ENCODE measurements at places on chromosomes 2 and 18.
A peak's percentile ranks its signal among the peaks of the same experiment; 100 is the strongest.

DNA sequence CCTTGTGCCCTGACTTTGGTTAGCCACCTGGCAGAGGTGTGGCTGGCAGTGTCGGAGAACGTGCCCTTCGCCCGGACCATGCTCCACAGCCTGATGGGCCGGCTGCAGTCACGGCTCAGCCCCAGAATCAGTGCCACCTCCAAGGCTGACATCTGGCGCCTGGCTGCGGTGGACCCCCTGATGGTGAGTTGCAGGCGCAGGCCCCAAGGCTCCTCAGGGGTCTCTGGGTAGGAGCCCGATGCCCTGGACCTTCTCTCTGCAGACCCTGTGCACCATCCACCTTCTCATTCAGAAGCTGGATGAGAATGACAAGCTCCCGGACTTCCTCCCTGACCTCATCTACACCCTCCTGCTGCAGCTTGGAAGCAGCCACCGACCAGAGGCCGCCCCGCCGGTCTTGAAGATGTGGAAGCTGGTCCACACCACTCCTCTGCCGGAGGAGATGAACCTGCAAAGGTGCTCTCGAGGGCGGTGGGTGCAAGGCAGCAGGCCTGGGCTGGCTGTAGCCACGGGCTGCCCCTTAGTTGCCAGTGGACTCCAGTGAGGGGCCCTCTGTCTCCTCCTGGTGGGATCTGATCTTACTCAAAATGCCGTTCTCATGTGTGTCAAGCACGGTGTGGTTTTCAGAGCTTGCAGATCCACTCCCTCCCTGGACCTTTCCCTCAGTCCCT is 32.1 kb downstream of the HJURP start:
- DNase-seq: no peak

- DNase-seq: no peak
Observed at GRCh38 chr2:3480352-3481010, 38.9 kb downstream of the ADI1 start.

GRCh38 chr2:122032264-122032645 is 276.8 kb downstream of the TSN start:
- DNase-seq: no peak

- DNase-seq: peak; percentile 93
Observed at GRCh38 chr2:172088245-172089004, 3.1 kb downstream of the DLX1 start.

DNA sequence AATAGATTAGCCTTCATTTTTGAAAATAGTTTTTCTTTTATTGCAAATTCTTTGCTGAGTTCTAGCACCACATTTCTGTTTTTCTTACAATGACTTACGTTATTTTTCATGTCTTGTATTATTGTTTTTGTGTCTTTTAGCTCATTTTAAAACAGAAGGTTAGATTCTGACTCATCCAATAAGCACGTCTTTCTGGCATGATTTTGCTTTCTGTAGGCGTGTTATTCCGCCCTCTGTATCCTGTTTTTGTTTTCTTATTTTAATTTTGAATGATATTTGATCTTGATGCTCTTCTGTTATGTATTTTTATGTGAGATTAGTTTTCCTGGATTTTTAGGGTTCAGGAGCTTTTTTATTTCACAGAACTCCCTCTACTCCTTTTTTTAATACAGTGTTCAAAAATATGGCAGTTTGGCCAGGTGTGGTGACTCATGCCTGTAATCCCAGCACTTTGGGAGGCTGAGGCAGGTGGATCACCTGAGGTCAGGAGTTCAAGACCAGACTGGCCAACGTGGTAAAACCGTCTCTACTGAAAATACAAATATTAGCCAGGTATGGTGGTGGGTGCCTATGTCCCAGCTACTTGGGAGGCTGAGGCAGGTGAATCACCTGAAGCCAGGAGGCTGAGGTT is 145.0 kb downstream of the CLIP4 start:
- DNase-seq: peak; percentile 25

DNA sequence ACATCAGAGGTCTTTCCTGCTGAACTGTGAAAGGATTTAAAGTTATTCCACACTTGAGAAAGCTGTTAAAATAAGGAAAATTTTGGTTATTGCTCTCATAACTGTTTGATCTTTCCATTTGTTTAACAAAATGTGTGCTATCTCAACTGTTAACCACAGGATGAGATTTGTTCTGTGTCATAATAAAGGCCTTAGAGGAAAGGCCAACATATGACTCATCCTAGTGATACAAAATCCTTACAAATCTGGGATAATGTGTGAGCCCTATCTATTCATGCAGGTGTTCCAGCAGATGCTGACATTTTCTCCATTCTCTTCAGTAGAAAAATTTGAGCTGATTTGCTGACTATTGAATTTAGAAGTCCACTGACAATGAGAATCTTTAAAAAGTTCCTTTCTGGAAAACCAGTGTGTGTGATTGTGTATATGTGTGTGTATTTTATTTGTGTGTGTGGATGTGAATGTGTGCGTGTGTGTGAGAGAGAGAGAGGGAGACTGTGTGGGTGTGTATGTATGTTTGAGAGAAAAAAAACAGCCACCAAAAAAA is 1111.9 kb upstream of the GYPC start:
- no peak for DNase-seq

DNA sequence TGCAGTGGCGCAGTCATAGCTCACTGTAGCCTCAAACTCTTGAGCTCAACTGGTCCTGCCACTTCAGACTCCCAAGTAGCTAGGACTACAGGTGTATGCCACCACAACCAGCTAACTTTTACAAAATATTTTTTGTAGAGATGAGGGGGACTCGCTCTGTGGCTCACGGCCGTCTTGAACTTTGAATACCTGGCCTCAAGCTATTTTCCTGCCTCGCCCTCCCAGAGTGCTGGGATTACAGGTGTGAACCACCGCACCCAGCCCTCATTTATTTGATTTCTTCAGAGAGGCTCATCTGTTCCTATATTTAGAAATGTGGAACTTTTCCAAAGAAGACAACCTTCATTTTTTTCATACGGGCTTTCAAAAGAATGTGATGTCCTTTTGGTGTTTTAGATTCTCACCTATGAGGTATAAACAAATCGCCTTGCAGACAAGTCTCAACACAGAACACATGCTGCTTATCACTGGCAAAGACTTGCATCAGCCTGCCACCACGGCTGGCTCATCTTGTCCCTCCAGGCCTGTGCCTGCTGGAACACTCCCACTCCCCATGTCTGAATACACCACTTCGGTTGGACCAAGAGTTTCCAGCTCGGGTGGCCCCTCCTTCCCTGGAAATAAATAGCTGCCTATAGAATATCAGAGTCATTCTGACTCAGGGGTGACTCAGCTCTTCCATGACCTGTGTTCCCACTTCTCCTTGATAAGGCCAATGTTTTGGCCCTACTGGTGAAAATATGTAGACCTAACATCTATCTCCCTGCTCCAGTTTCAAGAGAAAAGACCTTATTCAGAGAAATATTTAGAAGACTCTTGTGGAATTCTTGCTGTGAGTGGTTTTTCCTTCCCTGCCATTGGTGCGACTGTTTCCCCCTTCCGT is 202.6 kb downstream of the TGIF1 start:
- DNase-seq: peak; percentile 96

- DNase-seq: no peak
Observed at GRCh38 chr18:49070552-49070951, 119.8 kb upstream of the SMAD7 start.

GRCh38 chr18:15165048-15165447 is 417.1 kb downstream of the ANKRD30B start:
- DNase-seq: no peak

DNA sequence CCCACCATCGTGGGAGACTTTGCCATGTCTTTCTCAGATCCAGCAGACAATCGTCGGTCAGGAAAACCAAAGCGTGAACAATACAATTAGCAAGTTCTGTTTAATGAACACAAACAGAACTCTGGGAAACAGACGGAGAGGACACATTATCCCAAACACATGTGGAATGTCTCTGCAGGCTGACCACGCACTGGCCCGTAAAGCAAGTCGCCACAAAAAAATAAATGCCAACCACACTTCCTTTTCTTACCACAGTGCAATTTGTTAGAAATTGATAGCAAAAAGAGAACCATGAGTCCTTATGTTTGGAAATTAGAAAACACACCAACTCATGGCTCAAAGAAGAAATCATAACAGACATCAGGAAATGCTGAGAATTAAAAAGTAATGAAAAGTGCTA is 210.9 kb downstream of the TWIST2 start:
- peak; percentile 53 for DNase-seq

DNA sequence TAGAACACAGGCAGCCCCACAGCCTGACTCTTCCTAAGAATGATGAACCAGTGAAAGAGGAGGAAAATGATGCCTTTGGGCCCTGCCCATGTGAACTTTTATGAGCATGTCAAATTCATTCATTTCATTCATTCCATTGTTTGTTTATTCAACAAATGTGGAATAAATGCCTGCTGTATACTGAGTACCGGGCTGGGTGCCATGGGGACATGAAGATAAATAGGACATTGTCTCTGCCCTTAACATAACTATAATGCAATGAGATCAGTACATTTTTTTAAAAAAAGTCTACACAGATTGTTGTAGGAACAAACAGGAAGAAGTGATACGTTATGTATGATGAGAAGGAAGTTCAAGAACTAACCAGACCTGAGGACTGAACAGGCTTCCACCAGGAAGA is 14.7 kb downstream of the MREG start:
- DNase-seq: no peak

- no peak for DNase-seq
Observed at GRCh38 chr2:219713110-219713509, 85.7 kb downstream of the SLC4A3 start.

GRCh38 chr2:12270876-12271588 is 445.7 kb upstream of the TRIB2 start:
- no peak for DNase-seq

DNA sequence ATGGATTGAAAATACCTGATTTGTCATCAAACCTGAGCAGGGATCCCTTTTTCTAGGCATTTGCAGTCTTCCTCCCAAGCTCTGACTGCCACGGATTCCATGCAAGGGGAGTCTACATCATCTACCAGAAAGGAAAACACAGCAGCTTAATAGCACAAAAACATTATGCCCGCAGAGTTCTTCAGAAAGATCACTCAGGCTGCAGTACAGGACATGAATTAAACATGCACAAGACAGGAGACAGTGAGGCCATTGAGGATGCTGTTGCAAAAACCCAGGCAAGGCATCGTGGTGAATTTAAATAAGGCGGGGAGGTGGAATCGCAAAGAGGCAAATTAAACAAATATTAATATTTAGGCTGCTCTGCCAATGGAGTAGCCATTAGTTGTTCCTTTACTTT is 88.5 kb downstream of the MRPS9 start:
- DNase-seq: no peak

GRCh38 chr2:239052798-239053665 is 205.1 kb downstream of the TWIST2 start:
- DNase-seq: no peak

- peak; percentile 72 for DNase-seq
Observed at GRCh38 chr2:73640511-73640911, 1.7 kb downstream of the NAT8 start.

GRCh38 chr2:133760376-133760775 is 192.1 kb upstream of the NCKAP5 start:
- DNase-seq: no peak

DNA sequence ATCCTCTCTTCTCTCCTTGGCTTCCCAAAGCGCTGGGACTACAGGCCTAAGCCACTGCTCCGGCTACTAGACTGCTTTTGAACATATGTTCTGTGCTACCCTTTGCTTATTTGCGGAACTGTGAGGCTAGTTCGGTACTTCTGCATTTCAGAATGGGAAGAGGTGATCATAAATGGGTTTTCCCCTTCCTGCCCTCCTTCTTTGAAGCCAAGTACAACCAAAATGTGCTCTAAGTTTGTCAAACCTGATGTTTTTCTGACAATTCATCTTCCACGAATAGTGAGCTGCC is 1.7 kb upstream of the ESCO1 start:
- DNase-seq: no peak

- no peak for DNase-seq
Observed at GRCh38 chr2:9463698-9464034, 10.7 kb upstream of the IAH1 start.

- no peak for DNase-seq
Observed at GRCh38 chr2:60353406-60353800, 200.1 kb downstream of the BCL11A start.

DNA sequence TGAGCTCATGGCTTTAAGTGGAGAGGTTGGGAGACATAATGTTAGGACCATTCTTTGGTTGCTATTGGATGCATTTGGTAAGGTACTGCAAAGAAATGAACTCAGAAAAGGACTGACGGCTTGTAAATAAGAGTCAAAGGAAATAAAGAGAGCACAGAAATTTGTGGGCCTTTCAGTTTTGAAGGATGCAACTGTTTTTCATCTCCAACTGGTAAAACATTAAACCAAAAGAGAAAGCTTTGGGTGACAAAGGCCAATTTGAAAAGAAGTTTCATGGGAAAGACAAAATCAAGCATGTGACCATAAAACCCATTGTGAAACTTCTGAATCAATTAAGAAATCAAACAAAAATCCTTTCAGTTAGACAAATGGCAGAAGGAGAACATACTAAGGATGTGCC is 77.8 kb upstream of the SPOPL start:
- DNase-seq: no peak

- no peak for DNase-seq
Observed at GRCh38 chr2:25816249-25816648, 62.0 kb downstream of the ASXL2 start.

DNA sequence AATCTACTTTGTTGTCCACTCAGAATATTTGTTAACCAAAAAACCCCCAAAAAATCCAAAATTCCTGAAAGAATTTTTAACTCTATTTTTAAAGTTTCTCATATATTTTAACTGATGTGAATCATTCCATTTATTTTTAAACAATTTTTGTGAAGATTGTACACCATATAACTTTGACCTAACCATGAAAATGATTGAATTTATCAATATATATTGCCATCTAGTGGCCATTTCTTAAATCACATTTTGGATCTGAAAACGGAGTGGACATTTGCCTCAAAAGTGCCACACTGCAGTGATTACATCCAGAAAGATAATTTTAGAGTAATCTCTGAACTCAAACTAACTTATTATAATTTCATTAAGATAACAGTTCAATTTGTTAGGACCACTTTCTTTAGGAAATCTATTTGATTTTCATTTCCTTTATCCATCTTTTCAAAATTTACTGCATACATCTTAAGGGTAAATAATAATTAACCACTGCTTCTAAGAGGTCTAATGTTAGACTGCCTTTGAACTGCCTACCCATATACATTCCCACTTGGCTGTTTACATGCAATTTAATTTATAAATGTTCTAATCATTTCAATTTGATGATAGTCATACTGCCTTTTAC is 71.1 kb downstream of the DSC3 start:
- DNase-seq: peak; percentile 6

All from fibroblast of gingiva (primary cell).